Occipital lobe (tissue), 3 donors: ENCODE measurements at places on chromosomes 5 and 9. TPM values are rescaled to one million over a fixed set of nuclear protein-coding genes. Genes with fewer than 3 reads are reported as not detected.
A peak's percentile ranks its signal among the peaks of the same experiment; 100 is the strongest.

DNA sequence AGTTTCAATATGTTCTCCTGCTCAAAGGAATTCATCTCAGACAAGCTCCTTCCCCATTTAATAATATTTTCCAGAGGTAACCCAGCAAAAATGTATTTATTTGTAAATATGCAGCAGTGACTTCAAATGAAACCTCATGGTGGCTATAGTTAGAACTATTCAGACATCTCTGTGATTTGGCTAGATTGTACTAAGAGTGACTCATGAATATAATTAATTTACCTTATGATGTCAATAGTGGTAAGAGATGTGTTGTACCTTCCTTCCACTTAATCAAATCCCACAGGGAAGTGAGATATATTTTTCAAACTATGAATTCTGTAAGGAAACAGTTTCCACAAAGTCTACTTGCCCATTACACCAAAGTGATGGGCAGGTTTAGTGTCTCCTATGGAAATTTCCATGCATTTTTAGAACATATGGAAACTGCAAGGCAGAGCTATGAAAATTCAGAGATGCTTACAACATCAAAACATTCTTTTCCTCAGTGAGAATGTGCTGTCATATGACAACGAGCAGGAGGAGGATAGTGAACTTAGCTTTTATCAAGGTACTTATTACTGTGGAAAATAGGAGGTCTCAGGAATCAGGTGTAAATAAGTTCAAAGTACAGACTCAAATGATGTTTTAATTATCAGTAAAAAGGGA, 34.0 kb upstream of the SPDL1 start:
- no peak for DNase-seq

DNA sequence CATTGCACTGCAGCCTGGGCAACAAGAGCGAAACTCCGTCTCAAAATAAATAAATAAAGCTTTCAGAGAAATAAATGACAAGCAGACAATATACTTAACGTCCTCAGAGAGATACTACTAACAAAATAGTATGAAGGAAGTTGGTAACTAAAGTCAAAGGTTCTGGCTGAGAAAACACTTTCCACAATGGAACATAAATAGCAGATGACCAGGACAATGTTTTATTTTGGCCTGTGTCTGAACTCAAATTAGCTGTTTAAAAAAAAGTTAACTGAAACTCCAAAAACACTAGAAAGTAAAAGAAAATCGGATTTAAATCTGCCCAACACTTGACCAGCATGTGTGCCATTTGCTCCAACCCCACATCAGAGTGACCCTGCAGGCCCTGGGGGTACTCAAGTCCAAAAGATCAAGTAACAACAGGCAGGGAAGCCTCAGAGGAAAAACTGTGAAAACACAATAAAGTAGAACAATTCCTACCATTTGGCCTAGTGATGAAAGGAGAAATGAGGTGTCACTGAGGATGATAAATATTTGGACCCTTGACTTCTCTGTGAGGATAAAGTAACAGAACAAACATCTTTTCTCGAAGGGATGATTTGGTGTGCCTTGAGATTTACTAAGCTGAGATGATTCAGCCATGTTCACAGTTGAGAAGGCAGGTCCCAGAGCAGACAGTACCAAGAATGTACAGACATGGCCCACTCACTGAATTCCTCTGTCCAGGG, 47.7 kb downstream of the LHFPL2 start:
- DNase-seq, result no peak

GRCh38 chr5:126516133-126516532, 78.9 kb downstream of the ALDH7A1 start:
- no peak for DNase-seq

DNA sequence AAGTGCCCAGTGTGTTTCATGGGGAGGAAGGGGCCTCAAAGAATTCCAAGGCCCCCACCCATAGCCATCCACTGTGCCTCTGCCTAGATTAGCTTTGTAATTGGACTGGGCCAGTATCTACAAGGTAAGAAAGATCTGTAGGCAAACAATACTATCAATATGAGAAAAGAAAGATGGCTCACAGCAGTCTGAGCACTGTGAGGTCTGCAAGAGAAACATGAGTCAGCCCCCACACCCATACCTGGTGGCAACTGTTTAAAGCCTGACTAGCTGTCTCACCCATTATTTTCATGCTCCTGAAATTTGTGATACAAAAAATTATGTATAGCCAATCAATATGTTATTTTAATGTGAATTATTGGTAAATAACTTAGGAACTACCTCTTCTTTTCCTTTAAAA, 10.0 kb upstream of the ZNF483 start:
- DNase-seq, result no peak

DNA sequence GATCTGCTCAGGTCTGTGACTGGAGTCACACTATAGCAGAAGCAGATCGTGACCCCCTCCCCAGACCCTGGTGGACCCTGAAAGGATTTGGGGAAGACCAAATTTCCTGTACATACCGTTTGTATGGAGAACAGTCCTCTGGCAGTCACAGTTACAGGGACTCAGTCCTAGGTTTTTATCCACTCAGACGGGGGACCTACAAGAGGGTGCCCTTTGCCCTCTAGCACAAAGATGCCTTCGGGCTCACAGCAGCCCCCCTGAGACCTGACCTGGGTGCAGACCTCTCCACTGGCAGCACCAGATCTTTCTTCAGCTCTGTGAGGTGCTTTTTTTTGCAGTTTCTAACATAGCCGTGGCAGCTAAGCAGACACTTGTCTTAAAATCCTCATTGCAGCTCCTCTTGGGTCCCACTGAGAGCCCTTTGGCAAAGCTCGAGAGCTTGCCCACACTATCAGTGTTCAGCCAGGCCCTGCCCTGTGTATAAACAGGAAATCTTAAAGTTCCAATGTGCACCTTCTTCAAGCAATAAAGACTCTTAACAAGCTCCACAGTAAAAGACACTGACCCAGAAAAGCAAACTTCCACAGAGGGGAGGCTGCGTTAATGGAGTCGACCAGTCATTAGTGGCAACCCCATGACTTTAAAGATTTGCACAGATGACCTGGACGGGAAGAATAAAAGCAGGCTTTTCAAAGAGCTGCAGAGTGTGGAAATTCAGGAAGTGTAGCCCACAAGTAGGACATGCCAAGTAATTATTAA, 71.8 kb upstream of the LHFPL2 start:
- no peak for DNase-seq

DNA sequence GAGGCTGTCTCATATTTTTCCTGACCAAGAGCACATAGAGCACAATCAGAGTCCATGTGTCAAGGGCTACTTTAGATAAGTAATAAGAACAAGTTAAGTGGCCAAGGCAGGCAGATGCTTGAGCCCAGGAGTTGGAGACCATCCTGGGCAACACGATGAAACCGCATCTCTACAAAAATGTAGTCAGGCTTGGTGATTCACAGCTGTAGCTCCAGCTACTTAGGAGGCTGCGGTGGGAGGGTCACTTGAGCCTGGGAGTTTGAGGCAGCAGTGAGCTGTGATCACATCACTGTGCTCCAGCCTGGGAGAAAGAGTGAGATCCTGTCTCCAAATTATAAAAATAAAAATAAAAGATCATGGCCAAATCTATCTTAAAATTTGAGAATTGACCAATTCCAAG, 767.9 kb upstream of the CTNND2 start:
- DNase-seq, result no peak

- DNase-seq, result no peak
These were observed 86.4 kb downstream of the FREM1 start for GRCh38 chr9:14823800-14824199.

- no peak for DNase-seq
These were observed 230.9 kb downstream of the SLF1 start for GRCh38 chr5:94849324-94849723.

DNA sequence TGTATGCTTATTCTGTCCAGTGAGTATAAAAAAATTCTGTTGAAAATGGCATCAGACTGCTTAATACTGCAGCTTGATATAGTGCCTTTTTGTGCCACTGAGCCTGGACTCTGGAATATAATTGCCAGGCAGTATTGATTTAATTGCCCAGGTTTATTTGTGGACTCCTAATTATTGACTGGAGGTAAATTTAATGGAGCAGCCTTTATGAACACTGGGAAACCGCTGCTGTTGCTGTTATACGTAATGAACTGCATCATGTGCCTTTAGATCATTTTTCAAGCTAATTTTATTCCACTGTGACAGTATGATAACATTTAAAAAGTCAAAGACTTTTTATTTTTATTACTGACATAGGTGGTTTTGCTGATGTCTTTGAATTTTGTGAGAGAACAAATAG, 90.2 kb upstream of the SH3GL2 start:
- DNase-seq, result no peak

GRCh38 chr5:108747774-108748400, at the start of gene FER:
Gene FER, plus strand, starts transcription at chr5:108747897. Its CDS starts 50,286 bp downstream, at chr5:108798183.
- DNase-seq, result no peak

GRCh38 chr5:163659568-163659902, 154.1 kb downstream of the MAT2B start:
- no peak for DNase-seq

DNA sequence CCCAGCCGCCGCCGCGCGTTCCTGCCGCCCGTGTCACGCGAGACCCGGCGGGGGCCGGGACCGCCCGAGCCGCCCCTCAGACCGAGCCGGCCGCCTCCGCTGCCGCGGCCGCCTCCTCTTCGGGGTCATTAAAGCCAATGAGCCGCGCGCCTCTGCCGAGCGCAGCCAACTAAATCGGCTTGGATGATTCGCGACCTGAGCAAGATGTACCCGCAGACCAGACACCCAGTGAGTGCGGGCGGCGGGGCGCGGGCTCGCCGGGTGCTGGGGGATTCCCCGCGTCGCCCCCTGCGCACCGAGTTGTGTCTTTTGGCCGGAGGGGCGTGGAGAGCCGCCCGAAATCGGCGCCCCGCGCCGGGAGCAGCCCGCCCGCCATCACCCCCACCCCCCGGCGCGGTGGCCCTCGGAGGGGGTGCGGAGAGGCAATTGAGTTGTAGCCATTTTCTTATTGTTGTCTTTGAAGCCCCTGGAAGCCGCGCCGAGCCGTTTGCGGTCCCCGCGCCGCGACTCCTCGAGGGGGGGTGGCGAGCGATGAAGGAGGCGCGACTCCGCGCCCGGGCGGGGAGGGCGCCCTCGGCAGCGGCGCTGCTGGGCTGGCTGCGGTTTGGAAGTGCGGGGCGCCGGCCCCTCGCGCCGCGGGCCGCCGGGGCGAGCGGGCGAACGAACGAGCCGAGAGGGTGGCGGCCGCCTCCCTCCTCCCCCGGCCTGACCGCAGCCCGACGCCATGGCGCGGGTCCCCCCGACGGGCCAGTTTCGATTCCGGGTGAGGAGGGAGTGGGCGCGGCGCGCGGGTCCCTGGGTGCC, 1.0 kb downstream of the TLE4 start:
- peak; percentile 37 for DNase-seq

GRCh38 chr5:172791726-172792445, 20.9 kb upstream of the DUSP1 start:
- no peak for DNase-seq

GRCh38 chr5:42824347-42824976, 12.8 kb upstream of the SELENOP start:
- DNase-seq, result no peak

DNA sequence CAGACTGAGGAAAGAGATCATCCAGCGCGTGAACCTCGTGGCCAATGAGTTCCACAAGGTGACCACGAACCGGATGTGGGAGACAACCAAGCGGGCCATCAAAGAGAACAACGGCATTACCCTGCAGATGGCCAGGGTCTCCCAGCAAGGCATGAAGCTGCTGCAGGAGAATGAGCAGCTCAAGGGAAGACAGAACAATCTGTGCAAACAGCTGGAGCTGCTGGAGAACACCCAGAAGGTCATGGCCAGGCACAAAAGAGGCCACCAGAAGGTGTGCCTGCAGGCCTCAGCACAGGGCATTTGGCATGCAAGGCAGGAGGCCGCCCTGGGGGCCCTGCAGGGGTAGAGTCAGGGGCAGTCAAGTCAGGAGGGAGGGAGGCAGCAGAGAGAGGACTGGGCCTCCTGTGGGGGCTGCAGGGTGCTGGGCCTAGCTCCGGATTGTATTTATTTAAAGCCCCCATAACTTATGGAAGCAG, 4.2 kb downstream of the PTRH1 start:
- DNase-seq, result no peak

The UBTD2 gene
- total RNA-seq, result 81.9 TPM

The KIF4B gene
- total RNA-seq, result 0.16 TPM

The ARSK gene
- 10.8 TPM for total RNA-seq

The PCDHB2 gene
- total RNA-seq, result 14.2 TPM

The FLT4 gene
- total RNA-seq, result 2.3 TPM

The TMEM174 gene
- not detected for total RNA-seq

The SWI5 gene
- 5.5 TPM for total RNA-seq

The OR1L1 gene
- total RNA-seq, result not detected

The PCDHB15 gene
- total RNA-seq, result 22.1 TPM

The C5orf58 gene
- total RNA-seq, result not detected

The ELOVL7 gene
- 8.7 TPM for total RNA-seq
